RWPE1 (cell line): ENCODE measurements at places on chromosomes 7 and 10.
A peak's percentile ranks its signal among the peaks of the same experiment; 100 is the strongest.

DNA sequence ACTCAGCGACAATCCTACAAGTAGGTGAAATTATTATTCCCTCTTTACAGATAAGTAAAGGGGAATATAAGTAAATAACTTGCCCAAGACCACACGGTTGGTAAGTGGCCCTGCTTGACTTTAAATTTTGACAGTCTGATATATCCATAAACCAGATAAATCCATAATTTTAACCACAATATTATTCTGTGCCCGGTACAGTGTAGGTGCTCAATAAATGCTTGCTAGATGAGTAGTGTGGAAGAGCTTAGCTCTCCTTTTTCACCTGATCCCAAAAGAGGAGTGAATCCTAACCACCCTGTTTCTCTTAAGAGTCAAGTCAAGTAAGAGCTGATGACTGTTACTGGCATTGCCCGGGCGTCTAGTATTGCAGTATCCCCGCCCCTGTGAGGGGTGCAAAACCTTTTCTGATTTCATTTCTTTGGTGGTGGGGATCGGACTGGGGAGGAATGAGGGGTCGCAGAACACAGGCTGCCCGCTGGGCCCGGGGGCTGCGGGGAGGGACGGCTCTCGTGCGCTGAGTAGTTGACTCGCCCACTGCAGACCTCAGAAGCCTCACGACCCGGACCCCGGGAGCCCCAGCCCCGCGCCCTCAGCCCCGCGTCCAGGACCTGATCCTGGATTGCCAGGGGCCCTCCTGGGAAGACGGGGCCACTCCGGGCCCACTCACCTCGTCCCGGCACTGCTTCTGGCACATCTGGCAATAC lies 490 bp downstream of the KIN start:
- peak; percentile 42 for DNase-seq

- DNase-seq = no peak
Observed at GRCh38 chr7:157431173-157431950, 94.6 kb downstream of the DNAJB6 start.

DNA sequence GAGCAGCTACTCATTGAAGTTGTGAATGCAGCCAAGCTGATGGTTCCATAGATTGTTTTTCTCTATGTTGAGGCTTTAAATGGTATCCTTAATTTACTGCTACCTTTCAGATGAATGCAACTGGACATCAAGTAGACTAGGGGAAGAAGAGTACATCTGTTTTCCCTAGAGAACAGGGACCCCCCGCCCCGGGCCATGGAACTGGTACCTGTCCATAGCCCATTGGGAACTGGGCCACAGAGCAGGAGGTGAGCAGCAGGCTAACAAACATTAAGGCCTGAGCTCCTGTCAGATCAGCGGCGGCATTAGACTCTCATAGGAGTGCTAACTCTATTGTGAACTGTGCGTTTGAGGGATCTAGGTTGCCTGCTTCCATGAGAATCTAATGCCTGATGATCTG lies 391.3 kb downstream of the AUTS2 start:
- no peak for DNase-seq

- peak; percentile 18 for DNase-seq
Observed at GRCh38 chr7:151550656-151551286, 31.1 kb upstream of the RHEB start.
